Urinary bladder (tissue), 4 donors: ENCODE measurements at places on chromosomes 13 and 19.
A peak's percentile ranks its signal among the peaks of the same experiment; 100 is the strongest.

GRCh38 chr19:4647676-4648644 is 8.6 kb downstream of the TNFAIP8L1 start:
- no peak for DNase-seq

DNA sequence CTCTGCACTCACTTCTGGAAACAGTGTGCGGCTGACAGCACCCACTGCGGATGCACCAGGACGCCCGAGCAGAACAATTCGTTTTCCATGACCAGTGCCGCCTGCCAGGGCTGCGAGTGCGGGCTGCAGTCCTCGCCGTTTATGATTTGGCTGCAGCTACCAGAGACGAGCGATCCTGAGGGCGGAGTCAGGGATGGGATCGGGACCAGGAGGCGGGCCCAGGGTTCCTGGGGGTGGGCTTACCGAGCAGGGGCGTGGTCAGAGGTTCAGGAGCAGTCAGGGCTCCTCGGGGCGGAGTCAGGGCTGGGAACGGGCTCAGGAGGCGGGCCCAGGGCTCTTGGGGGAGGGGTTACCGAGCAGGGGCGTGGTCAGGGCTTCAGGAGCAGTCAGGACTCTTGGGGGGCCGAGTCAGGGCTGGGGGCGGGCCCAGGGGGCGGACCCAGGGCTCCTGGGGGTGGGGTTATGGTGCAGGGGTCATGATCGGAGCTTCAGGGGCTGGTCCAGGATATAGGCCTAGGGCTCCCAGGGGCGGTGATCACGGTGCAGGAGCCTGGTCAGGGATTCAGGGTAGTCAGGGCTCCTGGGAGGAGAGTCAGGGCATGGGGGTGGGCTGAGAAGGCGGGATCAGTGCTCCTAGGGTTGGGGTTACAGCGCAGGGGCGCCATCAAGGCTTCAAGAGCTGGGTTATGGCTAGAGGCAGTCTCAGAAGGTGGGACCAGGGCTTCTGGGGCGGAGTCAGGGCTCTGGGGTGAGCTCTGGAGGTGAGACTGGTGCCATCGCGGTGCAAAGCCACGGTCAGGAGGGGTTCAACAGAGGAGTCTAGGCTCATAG is 1.7 kb downstream of the KLK4 start:
- DNase-seq: no peak

DNA sequence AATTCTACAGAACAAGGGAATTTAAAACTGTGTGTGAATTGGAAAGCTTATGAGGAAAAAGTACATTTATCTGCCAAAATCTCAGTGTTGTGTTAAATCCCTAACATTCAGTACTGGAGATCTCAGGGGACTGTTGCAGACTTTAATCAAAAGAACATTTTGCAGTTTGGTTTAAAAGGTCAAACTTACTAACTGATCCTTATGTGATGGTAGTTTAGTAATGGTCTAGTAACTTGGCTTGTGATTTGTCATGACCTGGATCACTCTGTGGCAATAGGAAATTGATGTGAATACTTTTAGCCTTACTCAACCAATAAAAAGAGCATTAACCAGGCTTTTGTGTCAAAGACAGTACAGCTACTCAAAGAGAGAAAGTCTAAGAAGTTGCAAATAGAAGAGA is 862.1 kb upstream of the MIR17HG start:
- peak; percentile 6 for DNase-seq

- DNase-seq: no peak
Measured at GRCh38 chr13:79070343-79070974, 335.6 kb downstream of the RBM26 start.

- DNase-seq: no peak
Measured at GRCh38 chr13:111852725-111853518, 214.0 kb upstream of the SOX1 start.
